ENCODE measurements at places on chromosomes 2 and 18. TPM values are rescaled to one million over a fixed set of nuclear protein-coding genes. Genes with fewer than 3 reads are reported as not detected.

Gene KCNS3
- total RNA-seq: not detected

Gene LRRTM4
- not detected for total RNA-seq

Gene GALNT5
- total RNA-seq: 0.10 TPM

Gene LYPD1
- not detected for total RNA-seq

Gene GALNT14
- 0.59 TPM for total RNA-seq

Gene PDE11A
- total RNA-seq: not detected

Gene NOSTRIN
- total RNA-seq: not detected

Gene ITPRIPL1
- 28.2 TPM for total RNA-seq

Gene SNORC
- 3.6 TPM for total RNA-seq

Gene DYSF
- total RNA-seq: 0.23 TPM

Gene DSG2
- total RNA-seq: 0.23 TPM

Measured in activated naive CD4-positive, alpha-beta T cell treated with anti-CD3 and anti-CD28 coated beads, Interleukin-2, amount 50 U/mL, for 72 hours (primary cell).